Sigmoid colon (tissue), 7 donors: ENCODE measurements at places on chromosomes 6 and 20.

GRCh38 chr6:135182071-135183001, 1.2 kb downstream of the MYB start:
- DNase-seq: no peak

- no peak for DNase-seq
These were observed 18.6 kb downstream of the RBM38 start for GRCh38 chr20:57409672-57410397.

DNA sequence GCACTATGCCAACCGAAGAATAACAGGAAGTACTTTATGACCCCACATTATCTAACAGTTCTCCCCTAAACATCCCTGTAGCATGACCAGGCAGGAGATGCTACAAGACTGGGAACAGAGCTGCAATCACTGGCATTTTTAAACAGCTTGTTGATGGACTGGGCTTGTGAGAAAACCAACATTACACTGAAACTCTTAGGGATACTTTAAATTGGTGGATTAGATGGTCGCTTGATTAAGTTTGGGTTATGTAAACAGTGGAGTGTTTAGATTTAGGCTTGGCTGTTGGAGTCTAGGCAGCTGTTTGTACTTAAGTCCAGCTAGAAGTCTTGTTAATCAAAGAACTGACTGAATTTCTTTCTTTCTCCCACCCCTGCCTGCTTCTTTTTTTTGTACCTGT, 234.1 kb upstream of the BMP2 start:
- no peak for DNase-seq

- no peak for DNase-seq
These were observed 775 bp downstream of the MTFR2 start for GRCh38 chr6:136249336-136249735.

- no peak for DNase-seq
These were observed 72.0 kb upstream of the THEMIS start for GRCh38 chr6:127972815-127973214.

DNA sequence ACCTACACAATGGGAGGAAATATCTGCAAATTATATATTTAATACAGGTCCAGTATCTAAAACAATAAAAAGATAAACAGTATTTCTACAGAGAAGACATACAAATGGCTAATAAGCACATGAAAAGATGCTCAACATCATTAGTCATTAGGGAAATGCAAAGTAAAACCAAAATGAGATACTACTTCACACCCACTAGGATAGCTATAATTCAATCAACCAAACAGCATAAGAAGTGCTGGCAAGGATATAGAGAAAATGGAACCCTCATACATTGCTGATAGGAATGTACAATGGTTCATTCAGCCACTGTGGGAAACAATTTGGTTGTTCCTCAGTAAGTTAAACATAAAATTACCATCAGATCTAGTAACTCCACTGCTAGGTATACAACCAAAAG, 48.7 kb downstream of the NUDT3 start:
- no peak for DNase-seq
